ENCODE measurements at places on chromosomes 6 and 20. TPM values are rescaled to one million over a fixed set of nuclear protein-coding genes. Genes with fewer than 3 reads are reported as not detected.

EHMT2 gene
- total RNA-seq, result 46.0 TPM

MAS1 gene
- total RNA-seq, result not detected

TTBK1 gene
- total RNA-seq, result not detected

KHDC1 gene
- total RNA-seq, result 0.67 TPM

PTCHD4 gene
- 5.8 TPM for total RNA-seq

LY6G6C gene
- not detected for total RNA-seq

PHACTR3 gene
- total RNA-seq, result 0.36 TPM

TRIM39 gene
- 8.3 TPM for total RNA-seq

LAMA5 gene
- 4.0 TPM for total RNA-seq

BPIFB1 gene
- not detected for total RNA-seq

DEFB132 gene
- total RNA-seq, result not detected

NRSN1 gene
- not detected for total RNA-seq

FAM162B gene
- total RNA-seq, result not detected

LCA5 gene
- 2.1 TPM for total RNA-seq
